ENCODE measurements at places on chromosomes 7 and 10.

DNA sequence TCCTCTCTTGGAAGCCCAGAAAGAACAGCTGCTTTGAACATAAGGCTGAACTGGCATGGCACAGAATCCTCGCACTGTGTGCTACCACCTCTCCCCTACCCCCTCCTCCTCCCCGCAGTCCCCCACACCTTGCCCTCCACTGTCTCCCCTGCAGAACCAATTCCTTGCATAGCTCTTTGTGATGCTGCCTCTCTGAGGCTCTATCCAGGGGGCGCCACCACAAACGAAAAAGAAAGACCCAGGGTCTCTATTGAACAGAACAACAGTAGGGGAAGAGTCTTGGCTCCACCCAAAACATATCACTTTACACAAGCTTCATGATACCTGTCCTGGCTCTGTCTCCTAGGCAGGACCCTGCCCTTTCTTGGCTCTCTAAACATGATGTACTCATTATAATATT, 26.2 kb upstream of the EBLN1 start:
- no peak for DNase-seq

GRCh38 chr7:4113976-4114375, 568.1 kb upstream of the FOXK1 start:
- DNase-seq, result no peak

GRCh38 chr7:155568842-155569494, 22.6 kb upstream of the CNPY1 start:
- no peak for DNase-seq

DNA sequence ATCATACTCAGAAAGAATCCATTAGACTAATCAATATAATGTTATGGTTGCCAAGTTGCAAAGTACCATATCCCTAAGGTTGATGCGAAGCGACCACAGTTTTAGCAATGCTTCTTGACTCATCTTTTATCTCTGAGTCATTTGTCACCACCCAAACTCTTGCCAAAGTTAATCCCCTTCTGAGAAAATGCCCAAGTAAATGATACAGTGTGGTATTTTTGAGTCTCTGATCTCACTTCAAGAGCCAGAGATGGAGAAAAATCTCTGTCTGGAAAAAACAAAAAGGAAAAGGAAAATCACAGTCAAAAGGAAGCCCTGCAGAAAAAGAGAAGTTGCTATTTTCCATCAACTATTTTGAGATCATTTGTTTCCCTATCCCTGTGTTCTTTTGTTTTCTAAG, 26.7 kb upstream of the OTUD1 start:
- no peak for DNase-seq

- DNase-seq, result no peak
Measured at GRCh38 chr7:117667456-117667855, 187.6 kb downstream of the CFTR start.

- DNase-seq, result no peak
Measured at GRCh38 chr10:60305380-60305892, 84.2 kb downstream of the ANK3 start.

GRCh38 chr7:25815711-25816110, 336.3 kb upstream of the NFE2L3 start:
- DNase-seq, result no peak

- DNase-seq, result no peak
Measured at GRCh38 chr7:34756691-34757090, 98.7 kb downstream of the NPSR1 start.

DNA sequence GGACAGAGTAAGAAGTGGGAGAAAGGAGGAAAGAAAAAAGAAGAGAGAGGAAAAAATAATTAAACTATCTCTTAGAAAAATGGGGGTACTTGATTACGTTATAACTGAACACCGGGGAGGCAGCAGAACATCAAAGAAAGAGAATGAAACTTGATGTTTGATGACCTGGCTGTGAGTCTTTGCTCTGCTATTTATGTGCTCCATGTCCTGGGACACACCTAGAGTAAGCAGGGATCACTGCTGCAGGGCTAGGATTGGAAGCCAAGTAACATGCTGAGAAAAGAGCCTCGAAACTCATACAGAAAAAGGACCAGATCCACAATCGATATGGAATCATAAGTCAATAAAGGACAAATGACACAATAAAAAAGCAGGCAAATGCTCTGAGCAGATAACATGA, 56.7 kb upstream of the COL13A1 start:
- DNase-seq, result no peak

GRCh38 chr7:111092406-111093236, 1.7 kb downstream of the LRRN3 start:
- peak; percentile 7 for DNase-seq

- DNase-seq, result no peak
Measured at GRCh38 chr7:110375068-110375467, 715.9 kb upstream of the LRRN3 start.

DNA sequence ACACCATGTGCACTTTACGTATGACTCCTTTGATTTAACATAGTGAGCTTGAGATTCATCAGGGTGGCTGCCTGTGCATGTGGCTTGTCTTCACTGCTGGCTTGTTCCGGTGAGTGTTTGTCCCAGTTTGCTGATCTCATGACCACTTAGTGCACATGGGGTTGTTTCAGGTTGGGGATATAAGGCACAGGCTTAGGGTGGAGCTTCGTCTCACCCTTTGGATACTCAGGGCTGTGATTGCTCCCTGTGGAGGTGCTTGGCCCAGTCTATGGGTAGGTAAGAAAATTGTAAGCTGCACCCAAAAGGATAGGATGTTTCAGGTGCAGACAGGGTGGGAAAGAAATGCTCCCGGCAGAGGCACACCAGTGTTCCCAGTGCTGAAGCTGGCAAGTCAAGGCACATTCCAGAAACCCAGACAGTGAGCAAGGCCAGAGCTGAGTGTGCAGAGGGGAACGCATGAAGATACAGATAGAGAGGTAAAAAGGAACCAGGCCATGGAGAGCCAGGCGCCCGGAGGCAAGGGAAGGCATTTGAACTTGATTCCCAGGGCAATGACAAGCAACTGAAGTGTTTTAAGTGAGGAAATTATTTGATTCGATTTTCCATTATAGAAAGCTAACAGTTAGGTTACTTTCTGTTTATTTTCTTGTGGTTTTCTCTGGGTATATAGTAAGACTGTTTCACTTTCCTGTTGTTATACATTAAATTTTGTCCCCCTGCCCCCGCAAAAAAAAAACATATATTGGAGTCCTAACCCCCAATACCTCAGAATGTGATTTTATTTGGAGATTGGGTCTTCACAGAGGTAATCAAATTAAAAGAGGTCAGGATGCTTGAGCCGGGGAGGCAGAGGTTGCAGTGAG, 289.8 kb upstream of the KLF6 start:
- DNase-seq, result no peak

GRCh38 chr7:85019778-85020177, 167.1 kb downstream of the SEMA3D start:
- no peak for DNase-seq

- DNase-seq, result no peak
Measured at GRCh38 chr7:52670608-52671225, 364.7 kb upstream of the POM121L12 start.

DNA sequence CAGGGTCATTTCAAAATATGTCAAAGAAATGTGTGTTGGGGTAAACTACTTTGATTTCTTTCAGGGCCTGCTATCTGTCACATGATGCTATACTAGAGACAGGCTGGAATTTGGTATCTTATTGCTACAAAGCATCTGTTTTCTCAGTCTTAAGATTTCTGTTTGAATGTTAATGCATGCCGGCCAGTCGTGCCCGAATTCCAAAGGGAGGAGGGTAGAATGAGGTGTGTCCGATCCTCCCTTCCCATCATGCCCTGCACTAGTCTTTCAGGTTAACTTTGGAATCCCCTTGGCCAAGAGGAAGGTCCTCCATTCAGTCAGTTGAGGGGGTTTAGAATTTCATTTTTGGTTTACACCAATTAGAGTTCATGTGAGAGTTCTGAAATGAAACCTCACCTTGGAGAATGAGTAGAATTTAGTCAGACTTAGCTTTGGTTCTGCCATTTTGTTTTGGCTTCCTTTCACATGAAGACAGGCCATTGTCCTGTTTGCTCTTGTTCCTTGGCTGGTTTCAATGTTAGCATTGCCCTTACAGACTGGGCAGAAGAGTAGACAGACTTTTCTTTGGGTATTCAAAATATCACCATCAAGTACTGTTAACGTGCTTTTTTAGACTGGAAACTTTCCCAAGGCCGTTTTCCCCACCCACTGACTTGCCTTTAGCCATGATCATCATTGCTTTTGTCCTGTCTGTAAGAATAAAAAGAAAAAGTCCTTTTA, 95.8 kb downstream of the CAMK1D start:
- no peak for DNase-seq

- peak; percentile 40 for DNase-seq
Measured at GRCh38 chr10:87622314-87623004, 37.2 kb upstream of the PAPSS2 start.

- DNase-seq, result no peak
Measured at GRCh38 chr10:67036808-67037207, 111.0 kb downstream of the LRRTM3 start.

- DNase-seq, result no peak
Measured at GRCh38 chr10:95987685-95988426, 55.5 kb upstream of the CCNJ start.

- no peak for DNase-seq
Measured at GRCh38 chr7:140767418-140767817, 70.9 kb downstream of the NDUFB2 start.

GRCh38 chr7:115435178-115435577, 513.3 kb downstream of the MDFIC start:
- no peak for DNase-seq

DNA sequence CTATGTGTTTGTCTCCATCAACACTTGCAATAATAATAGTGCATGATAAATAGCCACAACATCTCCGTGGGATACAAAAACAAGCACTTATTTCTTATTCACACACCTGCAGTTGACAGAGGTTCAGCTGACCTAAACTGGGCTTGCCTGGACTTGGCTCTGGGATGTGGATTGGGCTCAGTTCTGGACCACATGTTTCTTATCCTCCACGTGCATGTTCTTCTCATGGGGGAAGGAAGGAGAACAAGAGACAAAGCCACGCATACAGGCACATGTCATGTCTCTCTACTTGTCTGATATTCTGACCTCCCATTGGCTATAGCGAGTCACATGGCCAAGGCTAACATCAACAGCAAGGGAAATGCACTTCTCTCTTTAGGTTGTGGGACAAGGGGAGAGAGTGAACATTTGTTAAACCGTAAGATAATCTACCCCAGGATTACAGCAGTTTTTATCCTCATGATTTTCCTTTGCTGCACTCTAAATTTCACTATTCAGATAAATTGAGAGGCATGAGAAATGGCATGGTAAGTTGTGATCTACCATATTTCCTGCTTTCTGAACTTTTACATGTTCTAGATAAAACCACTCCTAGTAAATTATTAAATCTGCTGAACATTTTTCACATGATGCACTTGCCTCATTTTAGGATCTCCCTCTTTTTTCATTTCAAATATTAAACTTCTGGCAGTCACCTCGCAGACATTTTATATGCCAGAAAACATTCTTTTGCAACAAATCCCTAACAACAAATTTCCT, 33.7 kb downstream of the CFAP58 start:
- DNase-seq, result no peak

DNA sequence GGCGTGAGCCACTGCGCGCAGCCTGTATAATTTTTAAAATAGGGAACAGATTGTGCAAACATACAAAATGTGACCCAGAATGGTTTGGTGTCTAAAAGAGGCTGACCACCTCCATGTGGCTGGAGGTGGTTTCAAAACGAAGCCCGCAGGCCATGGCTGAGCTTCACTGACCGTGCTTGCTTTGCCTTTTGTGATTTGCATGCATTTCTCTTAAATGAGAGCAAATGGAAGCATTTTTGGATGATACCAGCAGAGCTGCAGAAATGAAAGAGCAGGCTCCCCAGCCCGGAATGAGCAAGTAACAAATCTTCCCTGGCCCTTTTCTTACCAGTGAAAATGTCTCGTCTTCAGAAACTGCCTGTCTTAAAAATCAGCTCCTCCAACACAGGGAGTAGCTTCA, 239.9 kb downstream of the CAMK1D start:
- no peak for DNase-seq

DNA sequence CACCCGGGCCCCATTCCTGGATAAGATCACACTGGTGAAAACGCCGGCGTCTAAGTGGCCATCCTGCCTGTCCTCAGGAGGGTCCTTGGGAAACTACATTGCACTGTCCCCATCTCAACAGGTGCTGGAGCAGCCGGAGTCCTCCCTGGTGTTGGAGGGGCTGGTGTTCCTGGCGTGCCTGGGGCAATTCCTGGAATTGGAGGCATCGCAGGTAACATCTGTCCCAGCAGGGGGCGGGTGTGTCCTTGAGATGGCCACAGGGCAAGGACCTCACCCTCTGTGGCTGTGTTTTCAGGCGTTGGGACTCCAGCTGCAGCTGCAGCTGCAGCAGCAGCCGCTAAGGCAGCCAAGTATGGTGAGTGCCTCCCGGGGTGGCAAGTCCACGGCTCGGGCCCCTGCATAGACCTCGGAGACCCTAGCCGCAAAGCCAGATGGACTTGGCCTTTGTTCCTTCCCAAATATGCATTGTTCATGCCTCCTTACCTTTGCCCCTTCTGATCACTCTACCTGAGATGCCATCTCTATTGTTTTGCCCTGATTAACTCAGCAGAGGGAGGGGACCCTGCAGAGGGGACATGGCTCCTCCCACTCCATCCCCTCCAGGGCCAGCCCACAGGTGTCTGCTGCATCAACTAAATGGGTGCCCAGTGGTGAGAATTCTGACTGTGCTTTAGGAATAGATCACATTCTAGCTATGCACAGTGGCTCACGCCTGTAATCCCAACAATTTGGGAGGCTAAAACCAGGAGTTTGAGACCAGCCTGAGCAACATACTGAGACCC, 23.8 kb downstream of the ELN start:
- no peak for DNase-seq

DNA sequence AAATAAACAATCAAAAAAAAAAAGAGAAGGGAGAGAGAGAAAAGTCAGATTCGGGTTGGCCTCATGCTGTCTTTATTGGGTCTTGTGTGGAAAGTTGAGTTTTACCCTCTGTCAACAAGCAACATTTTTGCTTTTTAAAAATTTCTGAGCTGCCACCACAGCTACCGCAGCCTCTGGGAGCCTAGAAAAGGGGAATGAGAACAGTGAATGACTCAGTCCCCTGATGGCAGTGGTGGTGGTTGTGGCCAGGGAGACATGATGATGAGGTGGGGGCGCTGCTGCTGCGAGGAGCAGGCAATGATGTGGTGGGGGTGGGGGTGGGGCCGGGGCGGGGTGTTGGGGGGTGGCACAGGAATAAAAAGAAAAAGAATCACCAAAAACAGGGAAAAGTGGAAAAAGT, 20.0 kb upstream of the CREB3L2 start:
- DNase-seq, result no peak

GRCh38 chr10:3807211-3807927, 22.4 kb upstream of the KLF6 start:
- no peak for DNase-seq

- DNase-seq, result no peak
Measured at GRCh38 chr10:49152663-49153062, 18.8 kb upstream of the FAM170B start.

- no peak for DNase-seq
Measured at GRCh38 chr7:20971219-20971618, 184.5 kb upstream of the SP8 start.
